ENCODE measurements at places on chromosomes 2 and 18. TPM values are rescaled to one million over a fixed set of nuclear protein-coding genes. Genes with fewer than 3 reads are reported as not detected.

Gene MYOM1
- total RNA-seq: 0.94 TPM

Gene SERPINB11
- total RNA-seq: not detected

Gene TANC1
- total RNA-seq: 0.21 TPM

Gene UPP2
- not detected for total RNA-seq

Gene POLR1B
- 8.2 TPM for total RNA-seq

Gene GALNT13
- total RNA-seq: 0.21 TPM

Gene CNDP1
- total RNA-seq: not detected

Gene DSG1
- not detected for total RNA-seq

Gene CD28
- total RNA-seq: 85.3 TPM

Gene NEURL3
- 0.52 TPM for total RNA-seq

Gene STK16
- 18.5 TPM for total RNA-seq

Gene VRK2
- 25.1 TPM for total RNA-seq

Gene RGPD4
- total RNA-seq: 0.10 TPM

Gene MAPK4
- not detected for total RNA-seq

Gene MALL
- total RNA-seq: 0.21 TPM

Gene XDH
- not detected for total RNA-seq

Gene SH3BP4
- total RNA-seq: 1.4 TPM

Gene G6PC2
- total RNA-seq: not detected

Gene ANKRD30B
- not detected for total RNA-seq

Gene SLC40A1
- total RNA-seq: 65.5 TPM

Gene SLC4A3
- 0.10 TPM for total RNA-seq

Gene LOXHD1
- total RNA-seq: 0.63 TPM

Gene ITGB6
- not detected for total RNA-seq

Gene FKBP1B
- 4.5 TPM for total RNA-seq

Gene CNOT11
- 53.5 TPM for total RNA-seq

Gene ADGRF3
- total RNA-seq: 0.31 TPM

Gene IL18R1
- total RNA-seq: 6.5 TPM

Gene SKOR2
- not detected for total RNA-seq

Gene GREB1L
- total RNA-seq: under 0.01 TPM

Gene MAB21L4
- not detected for total RNA-seq

Gene COL4A3
- total RNA-seq: 2.4 TPM

Gene STRN
- total RNA-seq: 18.5 TPM

Gene KIAA2012
- not detected for total RNA-seq

Gene ACTG2
- total RNA-seq: 0.10 TPM

Gene CCDC178
- total RNA-seq: not detected

Gene ZC3H6
- 10.2 TPM for total RNA-seq

Gene DCC
- total RNA-seq: under 0.01 TPM

Gene CNTNAP5
- total RNA-seq: not detected

Gene C2orf15
- 0.21 TPM for total RNA-seq

Gene NYAP2
- 0.10 TPM for total RNA-seq

Gene CYP27A1
- 10.8 TPM for total RNA-seq

Gene PTPRN
- 1.3 TPM for total RNA-seq

Gene SERPINB4
- not detected for total RNA-seq
